ENCODE measurements at places on chromosomes 2 and 18.

DNA sequence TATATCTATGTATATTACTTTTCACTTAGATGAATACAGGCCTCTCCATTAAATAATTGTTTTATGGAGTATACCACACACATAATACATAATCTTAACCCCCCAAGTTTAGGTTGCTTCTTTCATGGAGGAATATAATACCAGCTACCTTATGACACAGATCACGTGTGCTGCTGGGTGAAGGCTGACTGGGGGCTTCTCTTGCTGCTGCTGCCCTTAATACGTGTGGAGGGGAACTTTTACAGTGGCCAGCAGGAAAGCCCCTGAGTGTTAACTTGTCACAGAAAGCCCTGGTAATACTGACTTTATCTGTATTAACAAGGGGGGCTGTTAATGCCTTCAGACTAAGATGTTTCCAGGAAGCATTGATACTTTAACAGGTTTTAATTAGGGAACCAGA lies 63.1 kb downstream of the LAMA3 start:
- no peak for DNase-seq

DNA sequence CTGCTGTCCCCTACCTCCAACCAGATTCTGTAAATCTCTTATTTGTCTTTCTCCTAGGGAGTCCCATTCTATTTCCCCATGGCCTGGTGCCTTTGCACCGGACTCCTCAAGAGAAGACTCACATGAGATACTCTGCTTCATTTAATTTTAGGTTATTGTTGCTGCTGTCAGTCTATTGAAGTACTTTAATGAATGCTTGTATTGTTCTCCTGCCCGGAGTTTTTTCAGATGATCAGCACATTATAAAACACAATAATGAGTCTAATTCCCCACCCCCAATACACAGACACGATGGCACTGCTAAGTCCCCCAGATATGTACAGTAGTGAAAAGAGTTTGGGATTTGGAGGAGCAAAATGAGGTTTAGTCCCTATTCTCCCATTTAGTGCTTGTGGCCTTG lies 58.9 kb downstream of the HAUS1 start:
- DNase-seq: no peak

DNA sequence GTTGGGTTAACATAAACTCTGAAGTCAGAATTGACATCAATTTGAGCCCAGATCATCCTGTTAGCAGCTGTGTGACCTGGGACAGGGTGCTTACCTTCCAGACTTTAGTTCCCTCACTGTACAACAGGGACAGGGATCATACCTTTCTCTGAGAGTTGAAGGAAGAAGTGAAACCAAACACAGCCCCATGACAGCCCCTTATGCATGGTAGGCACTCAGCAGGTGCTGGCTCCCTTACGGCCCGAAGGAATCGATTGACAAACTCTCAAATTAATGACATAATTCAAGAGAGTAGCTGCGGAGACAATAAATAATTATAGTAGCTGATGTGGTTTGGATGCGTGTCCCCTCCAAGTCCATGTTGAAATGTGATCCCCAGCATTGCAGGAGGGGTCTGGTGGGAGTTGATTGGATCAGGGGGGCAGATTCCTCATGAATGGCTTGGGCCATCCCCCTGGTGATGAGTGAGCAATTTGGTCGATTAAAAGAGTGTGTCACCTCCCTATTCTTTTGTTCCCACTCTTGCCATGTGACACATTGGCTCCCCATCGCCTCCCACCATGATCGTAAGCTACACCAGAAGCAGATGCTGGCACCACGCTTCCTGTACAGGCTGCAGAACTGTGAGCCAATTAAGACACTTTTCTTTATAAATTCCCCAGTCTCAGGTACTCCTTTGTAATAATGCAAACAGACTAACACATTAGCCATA lies 72.4 kb downstream of the ODC1 start:
- DNase-seq: no peak

DNA sequence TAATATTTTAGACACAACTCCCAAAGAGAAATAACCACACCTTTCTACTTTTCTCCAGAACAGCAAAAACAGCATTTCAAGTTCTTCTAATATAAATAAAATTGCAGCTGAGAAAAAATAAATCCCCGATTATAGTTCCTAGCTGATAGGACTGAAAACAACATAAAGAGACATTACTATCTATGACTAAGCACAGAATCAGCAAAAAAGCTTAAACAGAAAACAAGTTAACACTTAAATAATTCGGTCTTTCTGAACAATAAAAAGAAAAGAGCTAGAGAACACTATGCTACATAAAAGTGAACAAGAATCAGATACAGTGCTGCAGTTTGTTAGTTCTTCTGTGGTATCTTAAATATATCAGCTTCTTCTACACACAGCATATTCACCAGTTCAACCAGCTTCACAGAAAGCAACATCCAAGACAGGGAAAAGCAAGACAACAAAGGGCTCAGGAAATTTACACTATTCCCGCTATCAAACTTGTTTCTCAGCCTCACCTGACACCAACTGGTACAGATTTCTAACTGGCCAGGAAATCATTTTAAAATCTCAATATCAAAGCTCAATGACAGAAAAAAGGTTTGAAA lies 28.6 kb downstream of the FEZ2 start:
- DNase-seq: no peak

DNA sequence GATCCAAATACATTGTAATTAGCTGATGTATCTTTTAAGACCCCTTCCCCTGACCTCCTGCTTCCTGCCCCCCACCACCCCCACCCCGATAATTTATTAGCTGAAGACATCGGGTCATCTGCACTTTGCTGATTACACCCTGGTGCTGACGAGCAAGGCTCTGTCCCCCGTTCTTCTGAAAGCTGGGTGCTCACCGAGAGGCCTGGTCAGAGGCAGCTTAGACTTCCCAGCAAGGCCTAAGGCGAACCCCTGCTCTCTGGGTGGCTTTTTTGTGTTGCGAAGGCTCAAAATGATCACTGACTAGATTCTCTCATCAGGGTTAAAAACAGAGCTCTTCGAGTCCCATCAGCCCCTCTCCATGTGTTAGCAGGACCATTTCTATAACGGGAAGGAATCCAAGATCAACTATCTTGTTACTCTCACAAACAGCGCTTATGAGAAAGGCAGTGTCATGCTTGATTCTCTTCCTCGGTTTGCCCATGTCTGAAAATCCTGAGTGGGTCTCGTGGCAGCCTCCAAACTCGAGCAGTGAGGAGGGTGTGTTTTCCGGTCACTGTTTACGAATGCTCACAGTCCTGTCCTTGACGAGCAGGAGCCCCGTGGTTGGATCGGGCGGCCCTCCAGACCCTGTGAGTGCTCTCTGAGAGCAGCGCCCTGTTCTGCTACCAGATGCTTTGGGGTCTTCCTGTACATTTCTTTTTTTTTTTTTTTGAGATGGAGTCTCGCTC lies 201.6 kb downstream of the HDAC4 start:
- DNase-seq: no peak

GRCh38 chr2:198309673-198310280 lies 505.4 kb downstream of the PLCL1 start:
- DNase-seq: peak; percentile 12

DNA sequence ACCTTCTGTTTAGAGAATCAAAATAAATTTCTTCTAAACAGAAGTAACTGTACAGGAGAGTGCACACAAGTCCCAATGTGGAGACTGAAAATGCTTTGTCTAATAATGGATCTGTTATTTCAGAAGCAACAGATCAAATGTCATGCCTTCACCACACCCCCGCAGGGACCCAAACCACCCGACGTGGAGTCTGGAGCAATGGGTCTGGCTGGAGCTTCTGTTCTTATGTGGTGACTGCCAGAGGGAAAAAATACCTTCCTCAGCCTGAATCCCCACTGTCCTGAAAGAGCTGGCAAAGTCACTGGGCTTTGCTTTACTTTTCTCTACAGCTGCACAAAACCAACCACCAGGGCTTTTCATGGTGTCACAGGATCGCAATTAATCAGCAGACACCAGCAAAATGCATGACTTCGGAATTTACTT lies 119.0 kb upstream of the ZFP36L2 start:
- DNase-seq: no peak

All from activated T-helper 1 cell treated with anti-CD3 and anti-CD28 coated beads, Interleukin-2, amount 50 U/mL, for 16 hours (primary cell).